NCI-H345 (cell line): ENCODE measurements at places on chromosomes 16 and 17.
A peak's percentile ranks its signal among the peaks of the same experiment; 100 is the strongest.

DNA sequence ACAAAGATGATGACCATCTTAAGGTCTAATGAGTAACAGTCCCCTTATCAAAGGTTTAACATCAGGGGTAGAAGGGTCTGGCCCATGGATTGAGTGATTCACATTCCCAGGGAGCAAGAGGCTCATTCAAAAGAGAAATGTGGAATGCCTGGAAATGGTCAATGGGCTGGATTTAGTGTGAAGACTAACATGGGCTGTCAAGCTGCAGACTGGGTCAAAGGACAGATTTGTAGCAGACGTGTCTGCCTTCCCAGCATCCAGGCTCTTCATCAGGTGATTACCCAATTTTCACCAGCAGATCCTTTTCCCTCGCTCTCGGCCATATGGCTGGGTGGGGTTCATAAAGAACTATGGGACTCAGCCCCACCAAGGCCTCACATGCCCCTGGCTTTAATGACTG is 26.8 kb downstream of the DCUN1D3 start:
- no peak for DNase-seq

DNA sequence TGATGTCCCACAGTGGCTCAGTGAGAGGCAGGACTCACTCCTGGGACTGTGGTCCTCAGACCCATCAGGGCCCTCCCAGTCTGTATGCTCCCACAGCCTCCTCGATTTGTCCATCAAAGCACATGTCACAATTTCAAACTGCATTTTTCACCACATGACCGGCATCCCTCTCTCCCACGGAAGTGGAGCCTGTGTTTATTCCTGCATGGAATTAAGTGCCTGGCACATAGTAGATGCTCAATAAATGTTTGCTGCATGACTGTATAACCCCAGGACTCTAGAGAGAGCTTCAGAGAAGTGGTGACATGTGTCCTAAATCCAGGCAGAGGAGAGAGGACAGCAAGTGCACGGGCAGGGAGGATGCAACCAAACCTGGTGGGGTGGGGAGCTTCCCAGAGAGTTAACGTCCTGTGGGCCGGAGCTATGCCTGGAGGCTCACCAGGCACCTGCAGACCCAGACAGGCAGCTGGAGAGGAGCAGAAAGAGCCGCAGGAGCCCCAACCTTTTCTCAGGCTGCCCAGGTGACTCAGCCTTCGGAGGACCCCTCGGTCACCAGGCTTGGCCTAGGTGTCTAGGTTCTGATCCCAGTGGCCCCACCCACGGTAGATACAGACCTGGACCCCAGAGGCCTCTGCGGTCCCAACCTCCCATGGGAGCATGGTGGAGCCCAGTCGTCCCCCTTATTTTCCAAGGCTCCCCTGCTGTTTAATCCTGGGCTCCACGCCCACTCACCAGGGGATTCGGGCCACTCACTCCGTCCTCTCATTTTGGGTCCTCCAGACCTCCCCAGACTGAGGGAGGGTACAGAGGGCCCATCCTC is 5.8 kb downstream of the CDH5 start:
- no peak for DNase-seq

DNA sequence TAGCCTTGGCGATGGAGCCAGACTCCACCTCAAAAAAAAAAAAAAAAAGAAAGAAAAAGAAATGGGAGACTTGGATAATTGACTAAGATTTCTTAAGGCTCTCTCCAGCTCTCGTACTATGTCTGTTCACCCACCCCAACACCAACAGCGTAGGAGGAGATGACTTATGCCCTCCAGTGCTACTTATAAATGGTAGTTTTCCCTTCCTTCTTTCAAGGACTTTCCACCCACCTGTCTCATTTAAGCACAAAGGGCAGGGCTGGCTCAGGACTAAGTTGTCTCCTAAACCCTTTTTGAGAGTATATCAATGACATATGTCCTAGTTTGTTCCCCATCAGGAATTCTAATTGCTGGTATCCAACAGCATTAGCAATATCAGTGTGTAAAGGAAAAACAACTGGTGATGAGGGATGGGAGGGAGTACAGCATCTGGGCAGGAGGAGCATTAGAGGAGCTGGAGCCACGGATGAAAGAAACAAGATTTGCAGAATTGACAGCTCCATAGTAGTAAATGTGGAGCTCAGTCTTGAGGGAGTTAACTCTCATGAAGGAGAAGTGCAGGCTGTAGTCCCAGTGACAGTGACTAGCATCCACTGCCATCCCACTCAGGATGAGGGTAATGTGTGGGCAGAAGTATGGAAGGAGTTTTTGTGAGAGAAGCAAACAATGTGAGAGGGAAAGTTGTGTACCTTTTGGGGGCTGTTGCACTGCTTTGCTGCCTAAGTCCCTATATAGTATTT is 17.2 kb downstream of the UBE2Z start:
- DNase-seq: no peak

DNA sequence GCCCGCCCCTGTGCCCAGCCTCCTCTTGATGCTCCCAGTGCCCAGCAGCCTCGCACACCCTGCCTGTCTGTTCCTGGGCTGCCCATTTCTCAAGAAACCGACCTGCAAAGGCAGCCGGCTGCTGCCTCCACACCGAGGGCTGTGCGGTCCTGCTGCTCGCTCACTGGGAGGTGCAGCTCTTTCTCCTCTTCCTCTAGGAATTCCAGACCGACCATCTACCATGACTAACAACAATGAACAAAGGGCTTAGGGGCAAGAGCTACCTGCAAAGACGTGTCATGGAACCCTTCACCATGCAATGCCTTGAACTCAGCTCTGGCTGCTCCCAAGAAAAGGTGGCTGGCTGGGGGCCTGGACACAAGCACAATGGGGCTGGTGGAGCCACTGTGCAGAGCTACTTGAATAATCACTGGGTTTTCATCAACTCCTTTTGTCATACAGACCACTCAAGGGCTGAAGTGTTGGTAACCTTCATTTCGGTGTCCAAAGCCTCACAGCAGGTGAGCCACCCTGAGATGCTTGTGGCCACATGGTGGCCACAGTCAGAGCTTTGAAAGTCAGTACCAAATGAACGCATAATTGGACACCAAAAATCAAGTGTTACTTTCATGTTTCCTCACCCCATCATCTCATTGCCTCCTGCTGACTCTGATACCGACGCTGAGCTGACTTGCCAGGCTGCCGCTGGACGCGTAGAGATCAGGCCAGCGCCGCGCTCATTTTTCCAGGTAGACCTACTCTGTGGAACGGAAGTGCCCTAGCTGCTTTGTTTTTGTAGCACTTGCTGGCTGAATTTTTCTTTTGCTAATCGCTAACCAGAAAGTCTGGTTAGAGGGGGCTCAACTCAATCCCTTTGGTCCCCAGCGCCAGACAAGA is 19.8 kb downstream of the CYB561 start:
- no peak for DNase-seq

GRCh38 chr16:67279296-67280089 is at the start of gene PLEKHG4:
Gene PLEKHG4 (plus strand): TSS chr16:67279532. CDS start chr16:67280045, 513 bp downstream.
- DNase-seq: peak; percentile 62

- no peak for DNase-seq
Observed at GRCh38 chr16:12729448-12729847, 74.2 kb downstream of the CPPED1 start.

- DNase-seq: peak; percentile 29
Observed at GRCh38 chr16:58661199-58661830, 23.3 kb downstream of the SLC38A7 start.

GRCh38 chr16:47887496-47887895 is 268.3 kb downstream of the ABCC12 start:
- DNase-seq: peak; percentile 43

GRCh38 chr16:9219813-9220212 is 128.4 kb downstream of the HAPSTR1 start:
- no peak for DNase-seq

- no peak for DNase-seq
Observed at GRCh38 chr16:57316390-57317017, 32.0 kb upstream of the PLLP start.

DNA sequence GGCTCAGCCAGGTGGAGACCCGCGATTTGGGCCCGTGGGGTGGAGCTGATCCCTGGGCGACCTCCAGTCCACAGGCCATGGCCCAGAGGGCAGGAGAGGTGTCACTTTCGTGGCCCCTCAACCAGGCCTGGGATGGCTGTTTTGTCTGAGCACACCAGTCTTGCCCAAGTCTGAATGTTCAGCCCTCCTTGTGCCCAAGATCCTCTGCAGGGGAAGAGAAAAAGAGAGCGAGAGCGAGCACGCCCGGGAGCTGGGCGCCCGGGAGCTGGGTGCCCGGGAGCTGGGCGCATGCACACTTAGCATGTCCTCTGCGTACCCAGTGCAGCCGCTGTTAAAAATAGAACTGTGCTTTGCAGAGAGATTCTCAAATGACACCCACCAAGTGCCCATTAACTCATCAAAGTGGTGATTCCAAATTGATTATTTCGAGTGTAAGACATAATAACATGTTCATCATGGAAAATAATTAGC is 403.3 kb upstream of the TNRC6C start:
- DNase-seq: peak; percentile 36

DNA sequence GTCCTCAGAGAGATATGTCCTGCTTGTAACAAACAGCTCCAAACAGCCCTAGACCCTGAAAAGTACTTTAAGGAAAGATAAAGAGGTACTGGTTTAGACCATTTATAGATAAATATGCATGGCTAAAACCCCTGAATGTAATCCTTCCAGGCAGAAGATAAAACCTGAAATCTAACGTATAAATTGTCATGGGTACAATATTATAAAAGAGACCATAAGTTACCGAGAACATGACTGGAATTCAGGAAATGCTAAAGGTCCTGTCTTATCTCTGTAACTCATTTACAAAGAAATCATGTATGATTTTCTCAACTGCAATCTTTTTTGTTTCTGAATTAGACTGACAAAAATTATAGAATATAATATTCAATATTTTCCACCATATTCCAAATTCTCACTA is 9.2 kb upstream of the KANSL1 start:
- no peak for DNase-seq

DNA sequence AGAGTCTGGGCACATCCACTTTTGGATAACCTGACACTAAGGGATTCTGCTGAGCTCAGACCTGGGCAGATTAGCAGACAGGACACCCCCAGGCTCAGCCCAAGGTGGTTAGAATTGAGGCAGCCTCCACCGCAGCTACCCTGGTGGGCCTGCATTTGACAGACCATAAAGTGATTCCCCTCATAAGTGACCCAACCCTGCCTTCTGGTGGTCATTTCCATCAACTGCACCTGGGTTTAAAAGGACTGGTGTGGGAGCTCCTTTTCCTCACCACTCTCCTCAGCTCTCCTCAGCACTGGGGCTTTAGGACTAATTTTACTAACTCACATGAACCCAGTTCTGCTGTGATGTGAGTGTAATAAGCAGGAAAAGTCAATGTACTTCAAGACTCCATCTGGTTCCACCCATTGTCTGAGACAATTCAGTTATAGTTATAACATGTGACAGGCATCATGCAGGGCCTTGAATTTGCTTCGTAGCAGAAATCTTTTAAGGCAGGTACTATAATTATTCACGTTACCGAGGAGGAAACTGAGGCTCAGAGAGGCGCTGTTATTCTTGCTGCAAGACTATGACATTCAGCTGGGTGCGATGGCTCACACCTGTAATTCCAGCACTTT is 42.5 kb downstream of the MYH3 start:
- DNase-seq: peak; percentile 5
